ENCODE measurements at places on chromosomes 12 and 14.

- DNase-seq = no peak
Measured at GRCh38 chr12:127606476-127607015, 660.4 kb upstream of the TMEM132C start.

GRCh38 chr12:84480803-84481202 lies 431.8 kb downstream of the SLC6A15 start:
- no peak for DNase-seq

DNA sequence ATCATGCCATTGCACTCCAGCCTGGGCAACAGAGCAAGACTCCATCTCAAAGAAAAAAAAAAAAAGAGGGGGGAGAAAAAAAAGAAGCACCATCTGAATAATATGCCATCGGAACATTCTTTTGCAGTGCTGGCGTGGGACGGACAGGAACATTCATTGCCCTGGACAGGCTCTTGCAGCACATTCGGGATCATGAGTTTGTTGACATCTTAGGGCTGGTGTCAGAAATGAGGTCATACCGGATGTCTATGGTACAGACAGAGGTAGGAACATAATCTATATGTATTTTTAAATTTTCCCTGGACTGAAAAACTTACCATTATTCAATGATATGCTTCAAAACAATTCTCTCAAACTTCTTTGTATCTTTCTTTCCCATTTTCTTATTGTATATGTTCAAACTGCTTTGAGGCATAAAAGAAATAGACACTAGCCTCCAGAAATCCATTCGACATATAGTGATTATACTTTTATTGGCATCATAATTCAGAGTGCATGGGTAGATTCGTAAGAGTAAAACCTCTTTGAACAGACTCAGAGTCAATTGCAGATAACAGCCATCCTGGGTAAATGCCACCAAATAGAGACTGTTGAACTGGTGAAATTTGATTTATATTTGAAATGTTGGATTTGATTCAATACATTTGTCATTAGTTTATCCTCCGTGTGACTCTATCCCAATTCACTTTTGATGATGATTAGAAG lies 199.7 kb downstream of the EPS8 start:
- no peak for DNase-seq

GRCh38 chr12:74776378-74776777 lies 238.7 kb downstream of the ATXN7L3B start:
- DNase-seq = no peak

GRCh38 chr14:79279645-79280597 lies 931.4 kb downstream of the DIO2 start:
- DNase-seq = no peak

GRCh38 chr14:73722581-73722980 lies 8.4 kb upstream of the PNMA1 start:
- DNase-seq = no peak

GRCh38 chr12:66713984-66714383 lies 35.1 kb upstream of the GRIP1 start:
- no peak for DNase-seq

- DNase-seq = peak; percentile 61
Measured at GRCh38 chr12:45208604-45209487, 7.0 kb upstream of the ANO6 start.

DNA sequence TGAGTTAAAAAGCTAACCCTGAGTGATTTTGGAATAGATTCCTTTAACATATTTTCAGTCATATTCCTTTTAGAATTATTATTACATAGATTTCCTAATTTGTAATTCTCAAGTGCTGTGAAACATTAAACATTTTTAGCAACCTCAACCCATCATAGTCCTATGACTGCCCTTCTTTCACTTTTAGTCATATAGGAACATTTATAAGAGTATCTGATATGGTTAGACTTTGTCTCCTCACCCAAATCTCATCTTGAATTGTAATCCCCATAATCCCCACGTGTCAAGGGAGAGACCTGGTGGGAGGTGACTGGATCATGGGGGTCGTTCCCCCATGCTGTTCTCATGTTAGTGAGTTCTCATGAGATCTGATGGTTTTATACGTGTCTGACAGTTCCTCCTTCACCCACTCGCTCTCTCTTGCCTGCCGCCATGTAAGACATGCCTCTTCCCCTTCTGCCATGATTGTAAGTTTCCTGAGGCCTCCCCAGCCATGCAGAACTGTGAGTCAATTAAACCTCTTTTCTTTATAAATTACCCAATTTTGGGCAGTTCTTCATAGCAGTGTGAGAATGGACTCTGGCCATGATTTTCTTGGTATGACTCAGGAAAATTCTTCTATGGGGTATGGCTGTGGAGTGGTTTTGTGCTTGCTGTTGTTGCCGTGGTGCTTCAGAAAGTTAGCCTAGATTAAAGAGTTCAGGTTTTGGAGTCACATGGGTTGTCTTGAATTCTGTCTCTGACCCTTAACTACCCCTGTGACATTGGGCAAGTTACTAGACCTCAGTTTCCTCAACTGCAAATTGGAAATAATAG lies 83.9 kb downstream of the FUT8 start:
- peak; percentile 36 for DNase-seq

- DNase-seq = no peak
Measured at GRCh38 chr14:25259470-25259869, 209.5 kb upstream of the STXBP6 start.

DNA sequence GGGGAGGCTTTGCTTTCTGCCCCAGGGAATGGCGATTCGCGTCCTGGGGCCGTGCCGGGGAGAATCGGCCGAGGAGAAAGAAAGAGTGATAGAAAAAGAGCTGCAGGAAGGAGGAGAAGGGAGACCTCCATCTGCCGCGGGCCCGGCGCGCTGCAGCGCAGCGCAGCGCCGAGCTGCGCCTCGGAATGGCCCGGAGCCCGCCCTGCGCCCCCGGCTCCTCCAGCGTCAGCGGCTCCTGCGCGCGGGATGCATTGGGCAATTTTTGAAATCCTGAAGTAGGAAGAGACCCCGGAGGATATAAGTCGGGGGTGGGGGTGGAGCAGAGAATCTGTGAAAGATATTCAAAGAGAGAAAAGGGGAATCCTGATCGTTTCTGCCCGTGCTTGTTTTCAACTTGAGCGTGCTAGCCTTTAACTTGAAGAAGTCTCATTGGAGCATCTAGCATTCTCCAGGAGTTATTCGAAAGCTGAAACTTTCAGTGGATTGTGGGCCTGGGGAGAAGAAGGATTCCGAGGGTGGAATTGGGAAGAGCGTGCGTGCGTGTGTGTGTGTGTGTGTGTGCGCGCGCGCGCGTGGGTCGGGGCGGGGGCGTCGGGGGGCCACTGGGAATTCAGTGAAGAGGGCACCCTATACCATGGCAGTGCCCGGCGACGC lies 441 bp downstream of the PDE3A start:
- peak; percentile 59 for DNase-seq

DNA sequence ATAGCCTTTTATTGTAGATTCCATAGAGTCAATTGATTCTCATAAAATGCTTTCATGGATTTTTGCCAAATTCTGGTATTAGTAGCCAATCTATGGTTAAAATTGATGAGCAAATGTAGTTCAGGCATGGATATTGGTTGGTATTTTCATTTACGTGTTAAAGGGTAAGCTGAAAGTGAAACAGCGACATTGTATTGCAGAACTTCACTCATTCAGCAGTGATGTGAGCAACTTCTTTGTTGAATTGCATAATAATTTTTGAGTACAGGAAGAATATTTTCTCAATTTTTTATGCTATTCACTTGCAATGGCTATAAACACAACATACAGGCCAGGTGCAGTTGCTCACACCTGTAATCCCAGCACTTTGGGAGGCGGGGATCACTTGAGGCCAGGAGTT lies 24.2 kb upstream of the FAM222A start:
- no peak for DNase-seq

GRCh38 chr12:51262758-51263177 lies 7.4 kb downstream of the SMAGP start:
- DNase-seq = peak; percentile 20

- no peak for DNase-seq
Measured at GRCh38 chr12:57325395-57325794, 74.4 kb upstream of the STAC3 start.

- DNase-seq = no peak
Measured at GRCh38 chr14:59253527-59253926, 65.1 kb downstream of the DAAM1 start.

- no peak for DNase-seq
Measured at GRCh38 chr12:131528144-131528543, 182.7 kb upstream of the SFSWAP start.
